Karpas-422 (cell line): ENCODE measurements at places on chromosomes 1 and 21. TPM values are rescaled to one million over a fixed set of nuclear protein-coding genes. Genes with fewer than 3 reads are reported as not detected.

The SPRR1A gene
- not detected in 2 replicates for total RNA-seq

GRCh38 chr1:199301472-199302217, 662.8 kb downstream of the PTPRC start:
- DNase-seq: no peak

GRCh38 chr1:15362737-15363128, 47.0 kb upstream of the EFHD2 start:
- DNase-seq: no peak

DNA sequence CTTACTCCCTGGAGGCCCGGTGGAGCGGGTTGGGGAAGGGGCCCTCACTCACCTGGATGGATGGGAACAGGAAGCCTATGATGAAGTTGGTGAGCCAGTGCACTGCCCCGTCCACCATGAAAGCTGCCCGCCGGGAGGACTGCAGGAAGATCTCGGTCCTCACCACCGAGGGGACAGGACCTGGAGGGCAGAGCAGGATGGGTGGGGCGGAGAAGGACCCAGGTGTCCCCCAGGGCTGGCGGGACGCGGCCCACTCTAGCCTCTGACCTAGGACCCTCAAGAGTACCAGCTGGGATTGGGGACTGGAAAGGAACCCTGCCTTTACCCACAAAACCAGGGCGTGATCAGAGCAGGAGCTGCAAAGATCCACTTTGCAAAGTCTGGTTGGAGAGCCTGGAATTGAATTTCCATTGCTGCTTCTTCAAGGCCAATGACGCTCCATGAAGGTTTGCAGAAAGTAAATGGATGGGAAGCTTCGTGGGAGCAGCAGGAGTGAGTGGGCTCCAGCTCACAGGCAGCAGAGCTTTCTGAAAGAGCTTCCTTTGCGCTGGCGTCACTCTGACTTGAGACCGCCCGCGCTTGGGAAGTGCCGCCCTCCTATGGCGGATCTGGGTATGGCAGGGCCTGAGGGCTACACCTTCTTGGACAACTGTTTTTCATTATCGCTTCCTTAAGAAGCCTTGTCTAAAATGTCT, 21.4 kb downstream of the SLC2A7 start:
- DNase-seq: peak; percentile 89

DNA sequence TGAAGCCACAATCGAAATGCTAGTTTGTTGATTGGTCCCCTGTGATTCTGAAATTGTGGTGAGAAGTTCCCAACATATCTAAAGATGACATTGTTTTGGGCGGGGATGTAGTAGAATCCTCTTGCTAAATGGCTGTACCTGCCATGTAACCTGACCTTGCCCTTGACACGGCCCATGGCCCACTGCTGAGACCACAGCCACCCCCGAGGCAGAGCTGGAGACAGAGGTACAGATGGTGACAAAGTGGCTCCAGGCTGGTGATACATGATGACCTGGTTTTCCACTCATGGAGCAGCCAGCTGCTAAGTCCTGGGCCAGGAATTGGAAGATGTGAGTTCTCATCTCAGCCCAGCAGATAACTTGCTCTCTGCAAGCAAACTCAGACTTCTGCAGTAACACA, 226.5 kb downstream of the FOXD2 start:
- peak; percentile 67 for DNase-seq

The ZMYND12 gene
- 0.90 and 1.5 TPM in 2 replicates for total RNA-seq

The SLC2A5 gene
- 0.07 and 0.22 TPM in 2 replicates for total RNA-seq

DNA sequence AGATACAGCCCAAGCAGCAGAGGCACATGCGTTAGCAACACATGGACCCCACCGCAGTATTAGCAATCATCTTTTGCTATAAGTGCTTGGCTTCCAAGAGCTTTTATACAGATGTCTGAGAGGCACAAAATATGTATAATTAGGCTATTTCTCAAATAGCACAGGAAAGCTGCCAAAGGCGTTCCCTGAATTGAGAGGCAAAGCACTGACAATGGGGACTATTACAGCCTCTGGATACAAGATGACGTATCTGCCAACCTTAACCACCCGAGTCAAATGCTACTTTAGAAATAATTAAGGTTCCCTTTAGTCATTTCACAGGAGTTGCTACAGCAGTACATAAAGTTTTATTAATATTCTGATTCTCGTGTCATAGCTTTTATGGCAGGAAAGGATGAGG, 6.4 kb downstream of the STMN1 start:
- DNase-seq: no peak

GRCh38 chr1:185292237-185292636, 24.8 kb downstream of the IVNS1ABP start:
- no peak for DNase-seq

DNA sequence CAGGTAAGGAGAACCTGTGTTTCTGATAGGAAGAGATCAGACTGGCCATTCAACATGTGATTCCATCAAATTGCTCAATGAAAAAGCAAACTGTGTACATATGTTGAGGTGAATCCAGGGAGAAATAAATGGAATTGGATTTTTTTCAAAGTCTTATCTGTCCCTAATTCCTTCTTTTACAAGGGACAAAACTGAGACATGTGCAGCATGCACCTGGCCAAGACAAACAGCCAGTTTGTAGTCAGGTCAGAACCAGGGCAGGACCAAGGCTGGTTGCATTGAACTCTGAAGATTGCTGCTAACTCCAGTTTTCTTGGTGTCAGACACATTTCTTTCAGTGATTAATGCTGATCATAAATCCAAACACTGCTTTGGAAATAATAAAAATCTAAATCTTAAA, 69.6 kb upstream of the CCDC190 start:
- DNase-seq: no peak

DNA sequence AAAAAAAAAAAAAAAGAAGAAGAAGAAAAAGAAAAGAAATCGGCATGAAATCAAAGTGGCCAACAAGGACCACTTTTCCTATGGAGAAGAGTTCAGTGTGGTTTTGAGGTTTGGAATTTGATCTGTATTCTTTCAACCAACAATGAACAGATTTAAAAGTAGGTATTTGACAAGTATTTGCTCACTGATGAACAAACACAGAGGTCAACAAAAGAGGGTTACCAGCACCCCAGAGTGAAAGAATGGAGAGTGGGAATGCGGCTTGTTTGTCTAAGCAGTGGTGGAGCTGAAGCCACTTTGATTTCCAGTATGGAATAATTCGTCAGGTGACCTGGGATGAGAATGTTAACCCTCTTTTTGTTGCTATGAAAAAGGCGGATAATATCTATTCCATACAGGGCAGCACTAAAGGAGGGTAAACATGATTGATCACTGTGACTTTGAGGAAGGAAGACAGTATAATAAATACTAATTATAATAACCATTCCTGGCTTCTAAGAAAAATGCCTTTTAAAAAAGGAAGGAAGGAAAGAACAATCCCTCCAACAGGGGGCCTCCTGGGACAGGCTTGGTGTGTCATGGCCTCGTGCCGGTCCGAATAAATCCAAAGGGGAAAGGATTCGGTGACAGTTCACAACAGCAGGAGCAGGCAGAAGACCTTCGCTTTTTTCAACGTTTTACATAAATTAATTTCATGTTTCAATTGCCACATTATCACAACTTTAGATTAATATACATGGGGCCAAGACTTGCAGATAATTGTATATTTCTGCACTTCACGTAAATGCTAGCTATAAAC, 37.2 kb upstream of the SIM2 start:
- no peak for DNase-seq

DNA sequence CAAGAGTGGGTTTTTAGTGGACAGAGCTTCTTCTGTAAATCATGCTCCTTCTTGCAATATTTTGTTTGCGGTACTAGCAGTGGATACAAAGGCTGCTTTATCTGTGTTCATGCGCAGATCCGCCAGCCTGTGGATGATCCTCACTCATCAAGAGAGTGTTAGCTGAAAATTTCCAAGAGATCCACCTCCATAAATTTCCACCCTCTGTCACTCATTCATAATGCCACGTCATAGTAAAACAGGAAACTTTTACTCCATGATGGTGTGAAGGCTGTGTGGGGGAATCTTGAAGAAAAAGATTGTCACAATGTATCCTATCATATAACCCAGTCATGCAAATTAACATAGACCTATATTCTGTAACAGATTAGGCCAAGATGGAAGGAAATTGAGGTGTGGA, 4.4 kb upstream of the MAPKAPK2 start:
- DNase-seq: no peak

The LRRC71 gene
- not detected in 2 replicates for total RNA-seq

The IGSF9 gene
- not detected in 2 replicates for total RNA-seq

GRCh38 chr1:248788327-248788726, 32.8 kb upstream of the LYPD8 start:
- DNase-seq: no peak

GRCh38 chr1:212879947-212880690, 22.0 kb downstream of the FLVCR1 start:
- DNase-seq: no peak

- no peak for DNase-seq
Measured at GRCh38 chr1:176517484-176517883, 54.5 kb downstream of the PAPPA2 start.

The CDK18 gene
- total RNA-seq: 0.45 TPM in 1 of 2 replicates, not detected in the other

DNA sequence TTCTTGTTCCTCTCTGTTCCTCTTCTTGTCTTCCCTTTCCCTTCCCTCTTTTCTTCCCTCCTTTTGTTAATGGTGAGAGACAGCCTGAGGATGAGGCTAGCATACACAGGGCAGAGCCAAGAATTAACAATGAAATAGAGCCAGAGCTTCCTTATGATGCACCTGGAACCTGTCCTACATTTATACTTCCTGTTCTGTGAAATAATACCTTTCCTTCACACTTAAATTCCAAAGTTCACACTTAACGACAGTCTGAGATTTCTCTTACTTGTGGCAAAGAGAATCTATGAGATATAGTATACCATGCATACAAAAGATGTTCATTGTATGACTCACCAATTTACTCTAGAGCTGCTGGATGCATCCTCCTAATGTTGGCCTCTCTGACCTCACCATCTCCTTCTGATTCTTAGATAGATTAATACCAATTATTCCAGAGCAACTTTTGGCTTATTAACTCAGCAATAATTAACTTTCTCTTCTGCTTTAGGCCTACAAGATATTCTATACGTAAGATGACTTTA, 30.8 kb upstream of the TSNAX start:
- DNase-seq: no peak

The VWA5B1 gene
- total RNA-seq: not detected in 2 replicates

DNA sequence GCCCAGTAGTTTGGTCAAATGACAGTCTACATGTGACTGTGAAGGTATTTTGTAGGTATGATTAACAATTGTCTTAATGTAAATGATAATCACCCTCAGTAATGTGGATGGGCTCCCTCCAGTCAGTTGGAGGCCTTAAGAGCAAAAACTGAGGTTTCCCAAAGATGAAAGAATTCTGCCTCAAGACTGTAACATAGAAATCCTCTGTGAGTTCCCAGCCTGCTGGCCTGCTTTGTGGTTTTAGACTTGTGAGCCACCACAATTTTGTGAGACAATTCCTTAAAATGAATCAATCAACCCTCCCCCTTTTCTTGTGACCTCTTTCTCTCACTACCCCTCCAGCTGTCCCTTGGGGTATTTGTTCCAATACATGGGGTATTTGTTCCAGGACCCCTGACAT, 226.4 kb upstream of the DPYD start:
- DNase-seq: no peak

GRCh38 chr21:37220433-37220980, 46.6 kb downstream of the VPS26C start:
- DNase-seq: no peak

The PRMT6 gene
- 12.3 and 18.8 TPM in 2 replicates for total RNA-seq

- no peak for DNase-seq
Measured at GRCh38 chr1:110774398-110774797, 98.5 kb upstream of the CD53 start.

GRCh38 chr1:6260433-6260934, 414 bp downstream of the GPR153 start:
- DNase-seq: peak; percentile 83

DNA sequence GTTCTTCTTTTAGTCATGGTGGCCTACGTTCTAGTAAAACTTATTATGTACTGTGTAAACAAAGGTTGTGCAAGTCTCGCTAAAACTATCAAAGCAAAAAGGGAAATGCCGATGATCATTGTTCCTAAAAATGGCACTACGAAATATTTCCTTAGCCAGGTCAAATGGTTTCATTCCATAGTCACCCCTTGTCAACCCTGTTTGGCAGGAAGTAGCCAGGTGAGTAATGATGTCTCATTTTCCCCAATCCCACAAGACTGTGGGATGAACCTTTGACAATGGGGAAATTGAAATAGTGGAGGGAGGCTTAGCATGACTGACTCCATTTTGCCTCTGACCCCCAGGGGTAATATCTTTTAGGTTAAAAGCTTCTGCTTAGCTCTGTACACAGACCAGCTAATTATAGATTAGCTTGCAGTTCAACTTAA, 5.6 kb upstream of the REN start:
- no peak for DNase-seq

- no peak for DNase-seq
Measured at GRCh38 chr1:15961492-15961891, 14.4 kb downstream of the ZBTB17 start.

DNA sequence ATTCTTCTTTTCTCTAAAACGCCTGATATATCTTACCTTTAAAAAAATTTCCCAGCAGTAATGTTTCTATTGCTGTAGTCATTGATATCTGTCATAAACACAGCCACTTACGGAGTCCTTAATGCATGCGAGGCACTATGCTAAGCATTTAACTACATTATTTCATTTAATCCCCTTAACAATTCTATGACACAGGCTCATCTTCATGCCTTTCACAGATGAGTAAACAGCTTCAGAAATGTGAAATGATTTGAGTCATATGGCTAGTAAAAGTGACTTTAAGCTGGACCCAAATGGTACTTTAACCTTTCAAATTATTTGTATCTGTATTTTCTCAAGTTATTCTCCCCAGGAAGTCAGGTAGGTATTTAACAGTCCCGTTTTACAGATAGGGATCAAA, 125.1 kb upstream of the FGGY start:
- DNase-seq: no peak

- DNase-seq: no peak
Measured at GRCh38 chr1:36177589-36178431, 21.9 kb downstream of the MAP7D1 start.

GRCh38 chr1:9838946-9839345, 15.2 kb upstream of the CLSTN1 start:
- DNase-seq: no peak

The SGIP1 gene
- not detected in 2 replicates for total RNA-seq

The FAM151A gene
- total RNA-seq: not detected in 2 replicates

The COL11A1 gene
- not detected in 2 replicates for total RNA-seq

- DNase-seq: no peak
Measured at GRCh38 chr21:35649186-35649585, 411.1 kb downstream of the SETD4 start.

DNA sequence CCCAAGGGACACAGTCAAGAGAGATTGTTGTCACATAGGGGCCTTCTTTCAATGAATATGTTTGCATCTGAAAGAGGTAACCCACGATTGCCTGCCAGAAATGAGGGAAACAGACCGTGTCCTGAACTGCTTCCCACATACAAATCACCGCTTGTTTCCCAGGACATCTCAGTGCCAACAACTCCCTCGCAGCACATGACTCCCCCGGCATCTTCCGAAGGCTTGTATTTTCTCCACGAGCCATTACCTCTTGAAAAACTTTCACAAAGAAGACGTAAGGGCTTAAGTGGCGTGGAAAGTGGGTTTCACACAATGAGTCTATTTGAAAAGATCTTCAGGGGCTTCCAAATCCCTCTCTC, 31.6 kb upstream of the PDE9A start:
- no peak for DNase-seq
